ENCODE measurements at places on chromosomes 12 and 14.

- DNase-seq: no peak
Observed at GRCh38 chr12:109503611-109504010, 26.2 kb downstream of the UBE3B start.

GRCh38 chr12:96396209-96396608, 4.0 kb downstream of the CDK17 start:
- no peak for DNase-seq

DNA sequence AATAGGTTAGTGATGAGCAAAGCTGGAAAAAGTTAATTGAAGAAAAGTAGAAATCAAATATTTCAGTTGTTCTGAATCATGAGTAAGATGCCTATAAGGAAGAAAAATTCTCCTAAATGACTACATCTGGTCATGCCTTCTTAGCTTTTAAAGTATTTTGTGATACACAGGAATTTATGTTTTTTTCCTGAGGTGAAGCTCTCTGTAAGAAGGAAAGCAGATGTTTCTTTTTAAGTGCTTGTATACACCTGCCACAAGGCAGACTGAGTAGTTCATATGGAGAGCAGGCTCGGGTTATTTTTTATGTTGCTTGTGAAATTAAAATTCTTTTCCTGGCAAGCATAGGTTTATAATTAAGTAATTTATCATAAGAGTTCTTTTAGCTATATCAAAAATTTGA, 275.2 kb downstream of the RAD51B start:
- no peak for DNase-seq

DNA sequence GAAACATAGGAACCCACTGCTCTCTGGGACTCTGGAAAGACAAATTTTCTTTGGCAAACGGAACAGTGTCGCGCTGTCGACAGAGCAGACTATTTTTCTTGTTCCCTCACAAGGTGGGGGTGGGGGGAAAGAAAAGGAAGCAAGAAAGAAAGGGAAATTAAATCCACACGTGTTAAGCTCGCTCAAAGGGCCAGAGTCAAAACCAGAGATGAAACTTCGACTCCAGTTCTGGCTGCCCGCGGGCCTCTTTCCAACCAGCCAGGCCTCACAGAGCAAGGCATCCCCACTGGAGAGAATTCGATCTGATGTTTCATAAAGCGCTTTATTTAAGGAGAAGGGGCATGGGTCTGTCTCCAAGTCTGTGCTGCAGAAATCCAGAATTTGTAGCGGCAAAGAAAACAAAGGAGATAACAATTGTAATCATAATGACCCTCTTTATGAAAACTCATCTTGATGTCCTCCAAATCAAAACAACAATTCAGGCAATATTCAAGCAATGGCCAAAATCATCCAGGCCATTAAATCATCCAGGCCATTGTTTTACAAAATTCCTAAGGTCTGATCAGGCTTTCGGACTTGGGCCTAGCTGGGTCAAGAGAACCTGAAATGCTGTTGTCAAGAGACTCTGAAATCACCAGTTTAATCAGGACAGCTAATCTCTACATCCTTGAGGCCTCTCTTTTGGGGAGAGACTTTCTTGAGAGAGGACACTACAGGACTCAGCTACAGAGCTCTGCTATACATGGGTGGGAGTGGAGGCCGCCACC, 5.3 kb upstream of the TBX5 start:
- DNase-seq: no peak

- DNase-seq: no peak
Observed at GRCh38 chr12:62588916-62589315, 122.3 kb downstream of the MON2 start.

DNA sequence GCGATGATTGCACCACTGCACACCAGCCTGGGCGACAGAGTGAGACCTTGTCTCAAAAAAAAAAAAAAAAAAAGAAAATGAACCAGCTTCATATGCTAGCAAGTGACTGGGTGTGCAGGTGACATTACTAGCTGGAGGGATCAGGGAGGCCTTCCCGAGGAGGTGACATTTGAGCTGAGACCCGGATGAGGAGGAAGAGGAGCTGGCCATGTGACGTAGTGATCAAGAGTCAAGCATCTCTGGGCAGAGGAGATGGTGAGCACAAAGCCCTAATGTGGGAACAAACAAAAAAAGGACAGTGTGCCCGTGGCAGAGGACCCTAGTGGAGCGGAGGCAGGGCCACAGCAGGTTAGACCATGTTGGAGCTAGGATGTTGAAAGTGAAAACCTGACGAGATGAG, 3.5 kb upstream of the PTPN6 start:
- DNase-seq: no peak

DNA sequence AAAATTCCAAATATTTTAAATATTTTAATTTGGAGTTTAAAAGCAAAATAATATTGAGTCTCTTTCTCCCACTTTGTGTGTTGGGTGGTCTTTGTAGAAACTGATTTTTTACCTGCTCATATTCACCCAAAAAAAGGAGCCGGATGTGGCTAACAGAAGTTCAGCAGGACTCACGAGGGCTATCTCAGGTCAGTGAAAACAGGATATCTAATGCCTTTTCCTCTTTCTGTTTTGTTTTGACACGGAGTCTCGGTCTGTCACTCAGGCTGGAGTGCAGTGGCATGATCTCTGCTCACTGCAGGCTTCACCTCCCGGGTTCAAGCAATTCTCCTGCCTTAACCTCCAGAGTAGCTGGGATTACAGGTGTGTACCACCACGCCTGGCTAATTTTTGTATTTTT, 30.8 kb downstream of the COA8 start:
- DNase-seq: no peak

- no peak for DNase-seq
Observed at GRCh38 chr12:14403711-14404196, 38.3 kb downstream of the ATF7IP start.

DNA sequence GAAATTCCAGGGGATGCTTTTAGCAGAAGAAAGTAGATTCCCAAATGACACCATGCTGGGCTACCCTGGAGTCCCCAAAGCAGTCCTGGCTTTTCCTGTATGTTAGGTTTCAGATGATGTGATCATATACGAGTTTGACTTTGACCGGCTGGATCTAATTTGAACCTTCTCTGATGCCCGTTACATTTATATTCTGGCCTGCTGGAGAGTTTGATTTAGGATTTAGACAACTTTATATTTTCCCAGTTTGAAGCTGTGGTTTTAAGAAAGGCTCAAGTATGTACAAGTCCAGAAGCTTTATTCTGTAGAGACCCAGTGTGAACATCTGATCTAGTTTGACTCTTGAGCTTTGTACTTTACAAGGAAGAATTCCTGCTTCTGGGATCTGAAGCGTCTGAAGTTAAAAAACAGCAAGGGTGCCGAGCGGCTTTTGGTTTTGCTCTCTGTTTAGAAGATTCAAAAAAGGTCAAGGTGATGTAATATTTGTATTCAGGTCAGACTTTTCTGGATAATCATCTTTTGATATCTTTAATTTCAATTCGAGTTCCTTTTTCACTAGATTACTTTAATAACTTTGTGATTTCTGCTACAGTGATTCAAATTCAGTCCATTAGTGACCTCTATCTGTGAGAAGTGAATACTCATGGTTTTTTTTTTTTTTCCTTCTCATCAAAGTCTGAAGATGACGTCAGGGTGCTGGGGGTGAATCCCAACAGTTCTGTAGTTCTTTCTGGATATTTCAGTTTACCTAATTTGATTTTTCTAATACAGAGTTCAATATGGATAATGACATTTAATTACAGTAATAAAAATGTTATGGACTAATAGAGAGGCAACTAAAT, 6.3 kb downstream of the FLRT2 start:
- no peak for DNase-seq

DNA sequence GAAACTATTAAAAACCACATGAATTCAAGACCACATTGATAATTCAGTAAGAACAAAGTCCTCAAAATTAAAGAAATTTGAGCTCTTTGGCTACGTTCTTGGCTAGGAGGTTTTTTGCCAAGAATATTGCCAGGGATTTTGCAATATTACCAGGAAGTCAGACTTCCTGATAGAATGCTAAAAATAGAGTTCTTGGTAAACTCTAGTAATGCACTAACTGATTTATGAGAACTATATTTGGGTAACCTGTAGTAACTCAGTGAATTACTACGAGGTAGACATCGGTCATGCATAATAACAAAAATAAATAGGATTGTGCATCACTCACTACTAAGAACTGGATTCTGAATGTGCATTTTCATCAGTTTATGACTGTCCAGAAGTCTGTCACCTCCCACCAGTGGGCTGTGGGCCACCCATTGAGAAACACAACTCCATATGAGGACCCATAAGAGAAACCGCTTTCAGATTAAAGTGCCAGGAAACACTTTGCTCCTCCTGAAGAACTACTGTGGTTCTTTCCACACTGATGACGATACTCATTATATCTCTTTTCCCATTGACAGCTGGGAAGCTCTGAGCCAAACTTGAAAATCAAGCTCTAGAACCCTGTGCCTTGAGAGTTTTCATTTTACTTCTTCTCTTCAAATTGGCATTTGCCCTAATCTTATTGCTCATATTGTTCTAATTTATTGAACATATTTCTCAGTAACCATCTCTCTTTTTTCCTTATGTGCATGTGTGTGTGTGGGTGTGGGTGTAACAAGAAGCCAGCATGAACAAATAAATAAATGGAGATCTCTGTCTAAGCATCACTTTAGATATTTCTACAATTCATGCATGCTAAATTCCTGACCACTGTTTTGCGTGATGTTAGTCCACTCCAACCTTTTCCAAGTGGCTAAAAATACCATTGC, 116.6 kb downstream of the BCL11B start:
- DNase-seq: no peak

- DNase-seq: no peak
Observed at GRCh38 chr12:1873531-1874510, 44.6 kb downstream of the CACNA2D4 start.

GRCh38 chr12:6684609-6685008, 4.6 kb downstream of the ZNF384 start:
- peak; percentile 36 for DNase-seq

DNA sequence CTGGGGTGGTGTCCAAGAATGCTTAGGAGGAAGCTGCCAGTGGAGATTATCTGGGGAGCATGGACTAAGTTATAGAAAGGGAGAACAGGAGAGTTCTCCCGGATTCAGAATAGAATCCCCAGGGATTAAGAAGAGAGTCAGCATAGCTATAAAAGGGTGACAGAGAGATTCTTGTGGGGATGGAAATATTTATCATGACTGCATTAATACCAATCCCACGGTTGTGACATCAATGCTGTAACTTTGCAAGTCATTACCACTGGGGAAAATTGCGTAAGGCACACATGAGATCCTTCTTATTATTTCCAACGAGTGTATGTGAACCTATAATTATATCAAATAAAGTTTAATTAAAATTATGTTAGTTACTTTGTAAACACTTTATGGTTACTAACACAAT, 447.9 kb upstream of the TMEM132C start:
- DNase-seq: no peak

DNA sequence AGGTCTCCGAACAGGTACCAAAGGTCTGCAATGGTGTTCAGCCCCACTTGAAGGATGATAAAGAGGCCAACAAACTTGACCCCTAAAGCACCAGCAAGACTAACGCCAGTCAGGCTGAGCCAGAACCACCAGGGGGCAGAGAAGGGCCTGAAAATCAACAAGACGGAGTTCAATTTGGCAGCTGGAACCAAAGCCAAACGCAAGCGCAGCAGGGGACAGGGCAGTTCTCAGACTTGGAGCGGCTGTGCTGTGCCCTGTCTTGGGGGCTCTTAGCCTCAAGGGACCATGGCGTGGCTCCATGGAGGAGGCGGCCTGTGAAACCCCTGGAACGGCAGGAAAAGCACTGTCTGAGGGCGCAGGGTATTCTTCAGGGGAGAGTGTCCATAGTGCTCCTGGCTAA, 19.6 kb downstream of the POMT2 start:
- DNase-seq: peak; percentile 58

DNA sequence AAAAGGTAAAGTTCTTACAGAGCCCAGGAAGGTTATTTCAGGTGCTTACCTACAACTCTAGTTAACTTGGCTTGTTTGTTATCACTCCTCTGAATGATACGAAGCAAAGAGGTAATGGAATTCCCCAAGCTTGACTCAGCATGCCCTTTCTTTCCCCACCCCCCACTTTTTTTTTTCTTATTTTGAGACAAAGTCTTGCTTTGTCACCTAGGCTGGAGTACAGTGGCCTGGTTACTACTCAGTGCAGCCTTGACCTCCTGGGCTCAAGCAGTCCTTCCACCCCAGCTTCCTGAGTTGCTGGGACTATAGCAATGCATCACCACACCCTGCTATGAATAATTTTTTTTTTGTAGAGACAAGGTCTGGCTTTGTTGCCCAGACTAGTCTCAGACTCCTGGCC, 17.1 kb upstream of the YBX3 start:
- DNase-seq: no peak

GRCh38 chr12:5204271-5204670, 160.6 kb downstream of the KCNA5 start:
- DNase-seq: no peak

GRCh38 chr12:102096855-102097254, 23.1 kb downstream of the NUP37 start:
- no peak for DNase-seq

DNA sequence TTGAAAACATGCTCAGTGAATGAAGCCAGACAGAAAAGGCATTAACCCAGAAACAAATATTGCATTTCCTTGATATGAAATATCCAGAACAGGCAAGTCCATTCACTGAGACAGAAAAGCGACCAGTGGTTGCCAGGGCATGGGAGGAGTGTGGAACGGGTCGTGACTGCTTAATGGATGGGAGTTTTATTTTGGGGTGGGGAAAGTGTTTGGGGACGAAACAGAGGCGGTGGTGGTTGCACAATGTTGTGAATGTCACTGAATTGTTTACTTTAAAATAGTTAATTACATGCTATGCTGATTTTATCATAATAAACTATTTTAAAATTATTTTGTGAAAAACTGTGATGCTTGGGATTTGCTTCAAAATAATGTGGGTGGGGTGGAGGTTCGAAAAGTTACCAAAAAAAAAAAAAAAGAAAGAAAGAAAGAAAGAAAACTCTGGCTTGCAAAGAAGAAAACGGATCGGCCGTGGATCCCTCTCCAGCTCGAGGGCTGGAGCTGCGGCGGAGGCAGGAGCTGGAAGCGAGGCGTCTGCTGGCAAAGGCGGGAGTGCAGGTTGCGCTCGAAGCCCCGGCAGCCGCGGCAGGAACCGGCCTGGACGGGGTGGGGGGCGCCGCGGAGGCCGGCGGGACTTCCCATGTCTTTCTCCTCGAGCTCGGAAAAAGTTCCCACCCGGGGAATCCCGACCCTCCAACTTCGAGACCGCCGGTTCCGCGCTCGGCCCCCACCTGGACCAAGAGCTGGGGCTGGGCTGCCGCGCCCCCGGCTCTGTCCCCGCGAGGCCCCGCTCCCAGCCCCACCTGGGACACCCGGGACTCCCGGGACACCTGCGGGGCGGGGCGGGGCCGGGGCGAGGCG, 524 bp upstream of the P2RX2 start:
- DNase-seq: no peak

- DNase-seq: no peak
Observed at GRCh38 chr12:92136026-92136730, 9.5 kb downstream of the BTG1 start.
